ENCODE measurements at places on chromosomes 7 and 10. TPM values are rescaled to one million over a fixed set of nuclear protein-coding genes. Genes with fewer than 3 reads are reported as not detected.

Gene EN2
- total RNA-seq: 2.3 TPM

- DNase-seq: peak; percentile 61
These were observed 65.8 kb downstream of the STK17A start for GRCh38 chr7:43648473-43649406.

- peak; percentile 97 for DNase-seq
These were observed 44.2 kb downstream of the ZMIZ1 start for GRCh38 chr10:79112881-79113431.

- no peak for DNase-seq
These were observed 423.4 kb upstream of the DPP6 start for GRCh38 chr7:153628825-153629224.

GRCh38 chr7:22801912-22802311, 20.7 kb downstream of the TOMM7 start:
- DNase-seq: no peak

Data from PC-3 (cell line).